Stimulated activated CD8-positive, alpha-beta memory T cell treated with anti-CD3 and anti-CD28 coated beads, Interleukin-7, amount 100 ng/mL, for 48 hours (primary cell): ENCODE measurements at places on chromosomes 13 and 19.
A peak's percentile ranks its signal among the peaks of the same experiment; 100 is the strongest.

DNA sequence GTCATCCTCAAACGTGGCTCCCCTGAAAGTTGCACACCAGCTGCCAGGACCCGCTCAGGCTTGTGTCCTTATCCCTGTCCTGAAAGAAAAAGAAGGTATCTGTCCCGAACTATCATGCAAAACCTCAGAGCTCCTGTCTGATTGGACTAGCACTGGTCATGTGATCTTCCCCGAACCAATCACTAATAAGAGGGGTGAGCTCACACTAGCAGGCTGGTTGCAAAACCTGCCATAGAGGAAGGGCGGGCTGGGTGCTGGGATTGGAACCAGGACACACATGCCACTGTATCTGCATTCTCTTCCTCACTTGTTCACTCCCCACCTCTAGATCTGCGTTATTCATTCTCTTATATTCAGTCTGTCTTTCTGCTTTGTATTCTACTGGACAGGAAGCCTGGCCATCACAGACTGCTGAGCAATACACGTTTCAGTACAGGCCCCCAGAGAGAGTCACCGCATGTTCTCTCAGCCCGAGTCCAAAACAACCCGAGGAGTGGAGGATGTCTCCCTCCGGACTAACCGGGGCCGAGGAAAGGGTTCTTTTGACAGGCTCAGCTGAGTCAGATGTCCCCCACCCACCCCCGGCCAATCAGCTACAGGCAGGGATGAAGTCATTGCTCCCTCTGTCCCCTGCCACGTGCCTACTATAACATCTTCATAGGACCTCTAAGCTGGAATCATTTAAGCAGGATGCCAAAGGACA lies 97.7 kb downstream of the SIPA1L3 start:
- DNase-seq: no peak

GRCh38 chr19:16370641-16371391 lies 46.2 kb downstream of the KLF2 start:
- no peak for DNase-seq

GRCh38 chr19:15114153-15114540 lies 6.9 kb downstream of the SYDE1 start:
- DNase-seq: no peak

DNA sequence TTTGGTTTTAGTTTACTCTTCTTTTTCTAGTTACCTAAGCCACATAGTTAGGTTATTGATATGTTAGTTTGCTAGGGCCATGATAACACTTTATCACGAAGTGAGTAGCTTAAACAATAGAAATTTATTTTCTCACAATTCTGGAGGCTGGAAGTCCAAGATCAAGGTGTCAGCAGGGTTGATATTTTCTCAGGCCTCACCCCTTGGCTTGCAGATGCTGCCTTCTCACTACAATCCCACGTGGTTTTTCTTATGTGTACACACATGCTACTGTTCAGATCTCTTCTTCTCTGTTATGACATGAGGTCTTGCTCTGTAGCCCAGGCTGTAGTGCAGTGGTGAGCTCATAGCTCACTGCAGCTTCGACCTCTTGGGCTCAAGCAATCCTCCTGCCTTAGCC lies 7.8 kb upstream of the URI1 start:
- no peak for DNase-seq

GRCh38 chr19:42261763-42262162 lies 6.8 kb upstream of the ERF start:
- DNase-seq: no peak

GRCh38 chr13:22144806-22145205 lies 473.9 kb downstream of the FGF9 start:
- DNase-seq: no peak

- DNase-seq: no peak
These were observed 28.5 kb downstream of the VAV1 start for GRCh38 chr19:6800991-6801484.

DNA sequence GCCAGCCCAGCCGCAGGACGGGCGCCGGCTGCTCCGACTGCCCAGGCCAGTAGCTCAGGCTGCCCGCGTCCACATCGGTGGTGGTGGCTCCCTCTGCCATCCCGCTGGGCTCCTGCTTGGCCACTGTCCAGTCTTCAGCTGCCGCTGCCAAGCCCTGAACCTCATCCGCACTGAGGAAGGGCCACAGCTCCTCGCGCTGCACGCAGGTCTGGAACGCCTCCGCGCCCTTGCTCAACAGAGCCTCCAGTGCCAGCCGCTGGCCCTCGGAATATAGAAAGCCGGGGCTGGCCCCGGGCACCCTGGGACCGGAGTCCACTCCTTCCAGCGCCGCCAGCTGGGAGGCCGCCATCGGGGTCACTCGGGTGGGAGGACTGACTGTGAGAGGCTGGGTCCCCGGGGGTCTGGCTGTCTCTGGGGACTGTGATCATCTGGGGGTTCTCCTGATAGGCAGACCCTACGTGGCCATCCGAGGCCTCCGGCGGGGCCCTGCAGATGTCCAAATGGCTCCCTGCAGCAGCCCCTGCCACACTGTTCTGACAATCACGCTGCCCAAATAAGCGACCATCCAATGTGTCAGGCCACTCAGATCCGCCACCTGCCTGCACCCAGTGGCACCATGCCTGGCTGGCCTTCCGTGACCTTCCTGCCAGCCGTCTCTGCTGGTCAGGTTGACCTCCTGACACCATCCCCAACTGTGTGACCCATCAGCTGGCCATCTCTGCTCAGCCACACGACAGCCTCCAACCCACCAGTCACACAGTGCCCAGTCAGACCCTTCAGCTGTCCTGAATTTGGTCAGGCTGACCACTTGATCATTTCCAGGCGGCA lies 1.6 kb downstream of the FAM83E start:
- no peak for DNase-seq

DNA sequence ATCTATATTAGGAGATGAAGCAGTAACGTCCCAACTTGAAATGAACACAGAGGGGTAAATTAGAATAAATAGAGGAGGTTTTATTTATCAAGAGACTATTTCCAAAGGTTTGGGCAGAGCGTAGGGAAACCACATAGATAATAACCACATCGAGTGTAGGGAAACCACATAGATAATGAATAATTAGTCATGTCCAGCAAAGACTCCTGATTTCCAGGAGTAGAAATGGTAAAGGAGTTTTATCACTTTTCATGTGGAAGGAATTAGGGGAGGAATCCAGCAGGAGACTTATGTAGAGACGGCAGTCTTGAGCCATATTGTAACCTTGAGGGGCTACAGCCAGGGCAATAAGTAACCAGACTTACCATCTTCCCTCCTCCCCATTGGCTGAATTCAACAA lies 136.3 kb upstream of the CSNK1A1L start:
- no peak for DNase-seq

DNA sequence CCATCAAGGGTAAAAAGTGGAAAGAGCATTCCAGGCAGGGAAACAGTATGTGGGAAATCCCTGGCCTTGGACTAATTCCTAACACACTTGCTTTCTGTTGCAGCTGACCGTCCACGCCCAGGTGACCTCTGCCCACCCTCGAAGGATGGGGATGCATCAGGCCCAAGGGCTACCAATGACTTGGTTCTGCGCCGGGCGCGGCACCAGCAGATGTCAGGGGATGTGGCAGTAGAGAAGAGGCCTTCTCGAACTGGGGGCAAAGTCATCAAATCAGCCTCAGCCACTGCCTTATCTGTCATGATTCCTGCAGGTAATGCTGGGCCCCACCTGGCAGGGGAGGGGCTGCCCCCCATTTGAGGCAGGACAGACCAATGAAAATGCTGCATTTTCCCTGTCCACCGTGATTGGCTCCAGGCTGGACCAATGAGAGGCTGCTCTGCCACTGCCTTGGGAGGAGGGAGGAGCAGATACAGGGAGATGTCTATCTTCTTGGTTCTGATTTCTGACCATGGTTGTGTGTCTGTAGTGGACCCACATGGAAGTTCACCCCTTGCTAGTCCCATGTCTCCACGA lies 12.6 kb downstream of the DNASE2 start:
- DNase-seq: no peak

DNA sequence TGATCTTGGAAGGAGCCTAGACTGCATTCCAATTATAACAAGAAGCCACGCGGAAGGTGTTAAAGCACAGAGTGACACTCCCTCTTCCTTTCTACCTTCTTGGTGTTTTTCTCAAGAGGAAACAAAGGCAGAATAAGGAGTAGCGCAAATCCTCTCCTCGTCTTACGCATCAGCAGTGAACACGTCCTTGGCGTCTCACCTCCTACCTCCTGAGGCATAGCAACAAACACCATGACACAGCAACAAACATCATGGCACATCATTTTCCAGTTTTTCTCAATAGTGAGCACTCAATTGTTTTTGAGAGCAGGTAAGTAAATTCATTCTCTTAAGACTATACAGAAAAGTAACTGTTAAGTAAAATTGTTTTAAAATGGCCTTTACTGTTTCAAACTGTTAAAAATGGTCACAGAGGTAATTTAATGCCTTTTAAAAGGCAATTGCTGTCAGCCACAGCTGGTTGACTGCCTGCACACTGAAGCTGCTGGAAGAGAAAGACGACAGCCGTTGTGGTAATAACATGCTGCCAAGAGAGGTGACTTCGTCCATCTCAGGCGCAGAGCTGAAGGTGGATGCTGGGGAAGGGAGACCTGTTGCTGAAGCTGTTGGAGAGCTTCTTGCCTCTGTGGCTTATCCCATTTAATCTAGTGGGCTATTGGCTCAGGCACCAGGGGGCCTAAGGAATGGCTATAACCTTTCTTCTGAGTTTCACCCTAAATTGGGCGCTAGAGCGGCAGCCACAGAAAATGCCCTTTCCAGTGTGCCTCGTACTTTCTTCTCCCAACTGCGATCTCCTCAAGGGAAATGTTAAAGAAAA lies 703.7 kb downstream of the UQCRFS1 start:
- no peak for DNase-seq

- no peak for DNase-seq
These were observed 72.8 kb upstream of the SPATA13 start for GRCh38 chr13:24087605-24088225.

- DNase-seq: no peak
These were observed 58.6 kb upstream of the WDFY2 start for GRCh38 chr13:51525567-51526167.

GRCh38 chr19:35363711-35364425 lies 5.6 kb downstream of the FFAR3 start:
- DNase-seq: no peak

GRCh38 chr13:101567841-101568240 lies 115.4 kb downstream of the ITGBL1 start:
- DNase-seq: no peak

DNA sequence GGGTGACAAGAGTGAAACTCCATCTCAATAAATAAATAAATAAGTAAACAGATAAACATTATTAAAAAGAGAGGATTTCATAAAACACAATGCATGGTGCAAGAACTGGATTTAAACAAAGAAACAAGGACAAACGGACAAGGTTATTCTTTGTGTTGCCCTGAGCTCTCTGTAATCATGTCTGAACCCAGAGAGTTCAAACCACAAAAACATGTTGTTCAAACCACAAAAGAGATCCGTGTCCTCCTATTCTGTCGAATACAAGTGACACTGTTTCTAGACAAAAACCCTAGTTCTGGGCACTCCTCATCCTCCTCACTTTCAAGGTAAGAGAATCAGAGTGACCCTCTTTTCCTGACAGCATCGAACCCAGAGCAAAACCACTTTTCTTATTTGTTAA lies 4.6 kb upstream of the TPRX2 start:
- DNase-seq: no peak

DNA sequence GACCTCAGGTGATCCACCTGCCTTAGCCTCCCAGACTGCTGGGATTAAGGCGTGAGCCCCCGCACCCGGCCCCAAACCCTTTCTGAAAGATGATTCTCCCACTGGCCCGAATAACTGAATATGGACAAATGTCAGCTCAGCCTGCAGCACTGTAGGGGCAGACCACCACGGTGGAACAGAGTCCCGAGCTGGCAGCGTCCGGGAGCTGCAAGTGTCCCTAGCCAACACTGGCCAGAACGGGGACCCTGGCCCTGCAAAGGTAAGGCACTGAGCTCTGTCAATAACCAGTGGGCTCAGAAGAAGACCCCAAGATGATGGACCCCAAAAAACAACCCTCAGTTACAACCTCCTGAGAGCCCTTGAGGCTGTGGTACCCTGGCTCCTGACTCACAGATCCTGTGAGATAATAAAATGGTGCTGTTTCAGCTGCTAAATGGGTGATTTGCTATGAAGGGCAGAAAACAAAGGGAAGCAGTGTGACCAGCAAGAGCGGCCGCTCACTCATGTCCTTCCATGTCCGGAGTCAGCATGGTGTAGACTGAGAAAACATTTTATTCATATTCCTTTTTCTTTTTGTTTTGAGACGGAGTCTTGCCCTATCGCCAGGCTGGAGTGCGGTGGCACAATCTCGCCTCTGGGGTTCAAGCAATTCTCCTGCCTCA lies 1.6 kb downstream of the LSM7 start:
- DNase-seq: no peak

- DNase-seq: peak; percentile 40
These were observed at the start of gene PVR for GRCh38 chr19:44643605-44644401. Gene PVR (plus strand): TSS chr19:44643910. CDS start chr19:44644097, 187 bp downstream.

GRCh38 chr13:18952225-18953016 lies 229.2 kb downstream of the TUBA3C start:
- DNase-seq: no peak

DNA sequence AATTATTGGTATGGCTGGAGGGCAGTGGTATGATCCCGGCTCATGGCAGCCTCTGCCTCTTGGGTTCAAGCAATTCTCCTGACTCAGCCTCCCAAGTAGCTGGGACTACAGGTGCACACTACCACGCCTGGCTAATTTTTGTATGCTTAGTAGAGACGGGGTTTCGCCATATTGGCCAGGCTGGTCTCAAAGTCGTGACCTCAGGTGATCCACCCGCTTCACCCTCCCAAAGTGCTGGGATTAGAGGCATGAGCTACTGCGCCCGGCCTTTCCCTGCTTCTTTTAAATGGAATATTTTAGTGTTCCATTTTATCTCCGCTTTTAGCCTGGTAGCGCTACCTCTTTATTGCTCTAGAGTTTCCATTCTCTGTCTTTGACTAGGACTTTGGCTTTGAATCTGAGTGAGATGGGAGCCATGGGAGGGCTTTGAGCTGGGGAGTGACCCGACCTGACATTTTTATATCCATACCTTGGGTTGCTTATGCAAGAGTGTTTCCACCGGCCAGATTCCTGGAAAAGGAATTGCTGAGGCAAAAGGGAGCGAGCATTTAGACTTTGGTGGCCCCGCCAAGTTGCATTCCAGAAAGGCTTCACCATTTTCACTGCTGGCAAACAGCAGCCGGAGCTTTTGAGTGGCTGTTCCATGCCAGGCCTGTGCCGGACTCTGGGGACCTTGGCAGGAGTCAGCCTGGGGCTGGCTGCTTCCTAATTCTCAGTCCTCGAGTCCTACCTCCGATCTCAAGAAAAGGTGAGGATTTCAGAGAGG lies 22.9 kb downstream of the BICRA start:
- DNase-seq: no peak

- no peak for DNase-seq
These were observed 37.3 kb downstream of the CAPN12 start for GRCh38 chr19:38706792-38707511.
